ENCODE measurements at places on chromosomes 11 and 22. TPM values are rescaled to one million over a fixed set of nuclear protein-coding genes. Genes with fewer than 3 reads are reported as not detected.
A peak's percentile ranks its signal among the peaks of the same experiment; 100 is the strongest.

Gene ZNF214
- total RNA-seq = 1.8 TPM

DNA sequence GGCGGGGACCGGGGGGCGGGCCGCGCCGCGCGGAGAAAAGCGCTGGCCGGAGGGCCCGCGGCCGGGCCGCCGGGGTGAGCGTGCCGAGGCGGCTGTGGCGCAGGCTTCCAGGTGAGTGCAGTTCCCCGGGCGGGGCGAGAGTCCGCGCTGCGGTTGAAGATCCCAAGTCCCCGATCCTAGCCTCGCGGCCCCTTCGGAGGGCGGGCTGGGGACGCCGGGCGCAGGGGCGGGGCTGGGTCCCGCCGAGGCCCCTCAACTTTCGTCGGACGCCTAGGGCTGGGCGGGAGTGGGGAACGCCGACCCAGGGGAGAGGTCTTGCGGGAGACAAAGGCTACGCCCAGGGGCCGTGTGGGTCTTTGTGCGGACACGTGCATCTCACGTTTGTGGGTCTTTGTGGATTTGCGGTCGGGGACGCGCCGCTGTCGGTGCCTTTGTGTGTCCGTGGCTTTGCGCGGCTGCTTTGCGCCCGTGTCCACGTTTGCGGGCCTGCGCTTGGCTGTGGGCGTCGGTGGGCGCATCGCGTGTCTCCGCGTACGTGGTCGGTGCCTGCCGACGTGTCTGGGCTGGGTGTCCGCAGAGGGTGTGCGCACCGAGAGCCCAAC is at the start of gene TSKU:
Gene TSKU (plus strand): TSS at position 63 of the 602 bp plus-strand sequence. CDS start 12,261 bp downstream, outside the sequence.
- H3K4me1 ChIP-seq = peaks cover 11% of the 10 kb centered on the region
- no peak for DNase-seq
- peak within 1 kb of the TSS; percentile 91 for H3K27ac ChIP-seq
- H3K4me3 ChIP-seq = peak within 1 kb of the TSS; percentile 48

DNA sequence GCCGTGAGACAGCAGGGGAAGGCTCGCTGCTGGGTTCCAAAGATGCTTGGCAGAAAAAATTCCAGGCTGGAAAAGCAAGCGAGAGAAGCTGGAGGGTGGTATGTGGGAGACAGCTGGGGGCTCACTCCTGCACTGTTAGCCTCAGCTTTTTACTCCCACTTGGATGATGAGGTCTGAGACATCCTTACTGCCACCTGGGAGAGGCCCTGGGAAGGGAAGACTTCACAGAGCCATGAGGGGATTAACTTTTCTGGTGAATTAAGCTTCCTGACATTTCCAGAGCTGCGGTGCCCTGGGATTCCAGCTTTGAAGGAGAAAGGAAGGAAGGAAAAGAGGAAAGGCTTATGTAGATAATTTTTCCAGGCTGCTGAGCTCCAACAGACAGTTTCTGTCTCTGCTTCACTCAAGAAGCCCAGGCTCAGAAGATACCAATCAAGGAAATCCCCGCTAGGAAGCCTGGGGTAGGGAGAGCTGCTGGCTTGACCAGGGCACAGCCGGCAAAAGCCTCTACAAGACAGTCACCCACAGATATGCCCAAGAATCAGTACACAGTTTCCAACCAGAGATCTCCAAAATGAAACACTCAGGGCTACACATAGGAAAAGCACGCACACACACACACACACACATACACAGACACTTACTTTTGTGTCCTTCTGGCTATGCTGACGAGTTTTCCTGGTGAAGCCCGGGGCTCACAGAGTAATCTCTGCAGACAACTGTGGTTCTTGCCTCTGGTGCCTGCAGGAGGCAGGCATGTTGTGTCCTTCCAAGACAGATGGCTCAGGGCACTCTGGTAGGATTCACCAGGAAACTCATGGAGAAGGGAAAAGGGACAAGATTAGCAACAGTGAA is 907 bp downstream of the MCHR1 start:
- DNase-seq = no peak
- H3K27me3 ChIP-seq = no peaks in the 10 kb centered on the region
- H3K4me1 ChIP-seq = no peaks in the 10 kb centered on the region
- H3K27ac ChIP-seq = no peak overlapping the region
- H3K4me3 ChIP-seq = no peak overlapping the region

Gene BEST1
- 1.2 TPM for total RNA-seq

DNA sequence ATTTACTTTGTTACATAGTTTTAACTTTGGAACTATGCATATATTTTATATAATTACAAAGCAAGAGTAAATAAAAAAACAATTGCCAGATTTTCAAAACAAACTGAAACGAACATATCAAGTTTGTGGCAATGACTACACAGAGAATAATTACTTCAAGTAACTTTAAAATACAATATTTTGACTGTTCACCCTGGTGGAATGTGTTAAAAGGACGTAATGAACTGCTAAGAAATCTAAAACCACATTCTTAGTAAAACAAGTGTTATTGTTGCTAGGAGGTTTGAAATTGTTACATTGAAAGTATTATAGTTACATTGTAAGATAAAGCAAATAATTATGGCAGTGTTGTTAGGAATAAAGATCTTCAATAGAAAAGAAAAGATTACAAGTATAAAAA is 71.4 kb downstream of the SFI1 start:
- H3K27ac ChIP-seq = no peak overlapping the region
- no peaks in the 10 kb centered on the region for H3K27me3 ChIP-seq
- no peaks in the 10 kb centered on the region for H3K36me3 ChIP-seq
- no peak overlapping the region for H3K4me3 ChIP-seq
- no peaks in the 10 kb centered on the region for H3K4me1 ChIP-seq
- DNase-seq = no peak

Gene C11orf21
- 9.9 TPM for total RNA-seq

Data from Peyer's patch (tissue), 4 donors.